HCT116 (cell line): ENCODE measurements at places on chromosomes 7 and 10.

- no peak for DNase-seq
These were observed 42.2 kb downstream of the XPNPEP1 start for GRCh38 chr10:109880886-109881768.

GRCh38 chr10:47379445-47379785 is 4.7 kb downstream of the ZNF488 start:
- no peak for DNase-seq

GRCh38 chr10:111278266-111278665 is 201.4 kb downstream of the ADRA2A start:
- no peak for DNase-seq

- no peak for DNase-seq
These were observed 886.8 kb downstream of the LRMDA start for GRCh38 chr10:76318211-76318610.

GRCh38 chr7:53101026-53101425 is 65.6 kb downstream of the POM121L12 start:
- no peak for DNase-seq

GRCh38 chr7:10798044-10798443 is 175.6 kb upstream of the PHF14 start:
- DNase-seq, result no peak
